ENCODE measurements at places on chromosomes 13 and 19.

- DNase-seq = no peak
Observed at GRCh38 chr19:41808663-41809566, 12.5 kb downstream of the CEACAM3 start.

GRCh38 chr19:37334179-37335071, 36.5 kb upstream of the ZNF527 start:
- DNase-seq = peak; percentile 88

GRCh38 chr19:49851456-49852259, 699 bp downstream of the PTOV1 start:
- DNase-seq = peak; percentile 32

DNA sequence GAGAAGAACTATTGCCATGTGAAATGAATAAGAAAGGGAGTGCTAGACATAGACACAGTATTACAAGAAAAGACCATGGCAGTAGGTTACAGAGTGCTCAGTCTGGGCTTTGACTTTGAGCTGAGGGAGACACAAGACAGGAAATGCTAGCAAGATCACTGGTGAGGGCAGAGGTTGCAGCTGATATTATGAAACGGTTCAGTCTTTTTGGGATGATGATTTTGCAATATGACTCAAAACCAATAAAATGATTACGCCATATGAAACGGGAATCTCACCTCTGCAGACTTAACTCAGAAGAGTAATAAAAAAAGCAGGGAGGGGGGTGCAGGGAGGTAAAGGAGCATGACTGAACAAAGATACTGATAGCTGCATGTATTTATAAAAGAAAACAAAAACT, 123.1 kb downstream of the RBM26 start:
- DNase-seq = no peak

DNA sequence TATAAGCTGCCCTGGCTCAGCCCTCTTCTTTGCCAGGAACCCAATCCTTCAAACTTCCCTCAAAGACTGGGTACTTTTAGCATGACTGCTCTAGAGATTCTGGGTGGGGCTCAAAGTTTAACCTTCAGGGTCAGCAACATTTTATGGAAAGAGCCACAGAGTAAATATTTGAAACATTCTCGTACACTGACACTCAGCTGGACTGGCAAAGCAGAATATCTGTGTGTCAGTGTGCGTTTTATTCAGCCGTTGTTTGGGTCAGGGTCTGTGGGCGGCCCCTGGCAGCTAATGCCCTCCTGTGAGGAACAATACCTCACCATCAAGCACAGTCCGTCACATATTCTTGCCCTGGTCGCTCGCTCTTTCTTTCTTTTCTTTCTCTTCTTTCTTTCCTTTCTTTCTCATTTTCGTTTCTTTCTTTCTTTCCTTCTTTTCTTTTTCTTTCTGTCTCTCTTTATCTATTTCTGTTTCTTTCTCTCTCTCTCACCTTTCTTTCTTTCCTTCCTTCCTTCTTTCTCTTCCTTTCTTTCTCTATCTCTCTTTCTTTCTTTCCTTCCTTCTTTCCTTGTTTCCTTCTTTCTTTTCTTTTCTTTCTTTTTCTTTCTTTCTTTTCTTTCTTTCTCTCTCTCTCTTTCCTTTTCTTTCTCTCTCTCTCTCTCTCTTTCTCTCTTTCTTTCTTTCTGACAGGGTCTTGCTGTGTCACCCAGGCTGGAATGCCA, 10.7 kb downstream of the DPRX start:
- DNase-seq = no peak

DNA sequence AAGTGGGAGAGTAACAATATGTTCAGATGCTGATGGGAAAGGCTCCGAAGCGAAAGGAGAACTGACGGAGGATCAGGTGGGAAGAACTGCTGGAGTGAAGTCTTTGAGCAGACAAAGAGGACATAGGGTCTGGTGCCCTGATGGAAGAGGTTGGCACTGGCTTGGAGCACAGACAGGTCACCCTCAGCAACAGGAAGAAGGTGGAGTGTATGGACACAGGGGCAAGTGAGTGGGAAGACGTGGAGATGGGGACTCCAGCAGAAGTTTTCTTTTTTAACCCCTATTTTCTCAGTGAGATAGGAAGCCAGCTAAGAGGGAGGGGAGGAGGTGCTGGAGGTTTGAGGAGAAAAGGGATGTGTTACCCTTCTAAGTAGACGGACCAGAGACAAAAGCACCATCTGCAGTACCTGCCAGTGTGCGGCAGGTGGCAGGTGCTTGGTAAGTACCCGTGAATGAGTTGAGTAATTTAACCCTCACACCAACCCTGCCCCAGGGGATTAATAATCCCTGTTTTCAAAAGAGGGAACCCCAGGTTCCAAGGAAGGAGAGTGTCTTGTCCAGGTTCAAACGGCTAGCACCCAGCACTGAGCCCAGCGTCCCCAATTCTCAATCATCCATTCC, 11.2 kb downstream of the HAS1 start:
- no peak for DNase-seq

DNA sequence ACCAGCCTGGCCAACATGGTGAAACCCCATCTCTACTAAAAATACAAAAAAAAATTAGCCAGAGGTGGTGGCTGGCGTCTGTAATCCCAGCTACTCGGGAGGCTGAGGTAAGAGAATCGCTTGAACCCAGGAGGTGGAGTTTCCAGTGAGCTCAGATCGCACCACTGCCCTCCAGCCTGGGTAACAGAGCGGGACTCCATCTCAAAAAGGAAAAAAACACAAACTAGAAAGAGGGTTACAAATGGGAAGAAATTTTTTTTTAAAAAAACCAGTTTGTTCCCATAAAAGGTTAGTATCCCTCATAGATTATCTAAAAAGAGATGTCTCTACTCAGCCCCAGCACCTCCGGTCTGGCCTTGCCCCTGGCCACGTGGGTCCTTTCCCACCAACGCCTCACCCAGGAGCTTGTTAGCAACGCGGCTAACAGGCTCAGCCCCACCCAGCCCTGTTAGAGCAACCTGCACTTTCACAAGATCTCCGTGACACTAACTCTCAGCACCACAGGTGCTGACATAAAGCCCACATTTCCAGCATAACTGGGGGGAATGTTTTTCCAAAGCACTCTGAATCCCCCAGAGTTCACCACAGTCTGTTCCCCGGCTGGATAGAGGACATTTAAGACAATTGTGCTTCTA, 4.3 kb downstream of the DMKN start:
- peak; percentile 17 for DNase-seq

DNA sequence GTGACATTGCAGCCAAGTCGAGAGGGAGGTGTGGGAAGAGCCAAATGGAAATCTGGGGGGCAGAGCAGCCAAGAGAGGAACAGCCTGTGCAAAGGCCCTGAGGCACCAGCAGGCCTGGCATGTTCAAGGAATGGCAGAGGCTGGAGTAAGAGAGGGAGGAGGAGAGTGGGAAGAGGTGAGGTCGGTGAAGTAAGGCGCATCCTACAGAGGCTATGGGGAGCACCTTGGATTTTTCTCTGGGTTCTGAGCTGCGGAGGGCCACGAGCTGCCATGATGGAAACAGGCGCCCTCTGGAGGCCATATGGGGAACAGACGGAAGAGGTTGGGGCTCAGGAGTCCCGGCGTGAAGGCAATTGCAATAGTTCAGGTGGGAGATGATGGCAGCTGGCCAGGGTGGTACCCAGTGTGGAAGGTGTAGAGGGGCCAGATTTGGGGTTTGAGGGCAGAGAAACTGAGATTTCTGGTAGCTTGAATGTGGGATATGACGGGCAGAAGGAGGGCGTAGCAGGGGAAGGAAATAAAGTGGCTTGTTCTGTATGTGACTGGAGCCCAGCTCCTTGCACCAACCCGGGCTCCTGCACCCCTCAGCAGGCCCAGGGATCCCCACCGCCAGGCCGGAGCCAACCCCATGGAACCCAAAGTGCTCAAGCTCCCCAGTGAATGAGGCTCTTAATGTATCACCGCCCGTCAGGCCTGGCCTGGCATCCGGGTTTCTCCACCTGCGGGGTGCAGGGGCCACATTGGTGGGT, 20.5 kb upstream of the STRN4 start:
- peak; percentile 53 for DNase-seq

DNA sequence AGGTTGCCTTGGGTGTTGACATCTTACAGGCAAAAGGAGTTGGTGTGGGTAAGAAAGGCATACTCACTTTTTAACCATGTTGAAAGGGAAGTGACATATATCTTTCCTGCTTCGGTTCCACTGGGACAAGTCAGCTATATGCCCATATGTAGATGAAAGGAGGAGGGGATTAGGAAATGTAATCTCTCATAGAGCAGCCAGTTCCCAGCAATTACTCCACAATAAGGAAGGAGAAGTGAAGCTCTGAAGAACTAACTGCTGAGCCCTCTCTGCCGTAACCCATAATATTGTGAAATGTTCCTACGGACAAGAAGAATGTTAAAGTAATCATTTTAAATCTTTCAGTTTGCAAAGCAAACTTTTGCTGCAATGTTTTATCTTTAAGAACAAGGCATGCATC, 82.2 kb downstream of the EDNRB start:
- no peak for DNase-seq

GRCh38 chr19:12638611-12639182, 27.8 kb downstream of the MAN2B1 start:
- no peak for DNase-seq

DNA sequence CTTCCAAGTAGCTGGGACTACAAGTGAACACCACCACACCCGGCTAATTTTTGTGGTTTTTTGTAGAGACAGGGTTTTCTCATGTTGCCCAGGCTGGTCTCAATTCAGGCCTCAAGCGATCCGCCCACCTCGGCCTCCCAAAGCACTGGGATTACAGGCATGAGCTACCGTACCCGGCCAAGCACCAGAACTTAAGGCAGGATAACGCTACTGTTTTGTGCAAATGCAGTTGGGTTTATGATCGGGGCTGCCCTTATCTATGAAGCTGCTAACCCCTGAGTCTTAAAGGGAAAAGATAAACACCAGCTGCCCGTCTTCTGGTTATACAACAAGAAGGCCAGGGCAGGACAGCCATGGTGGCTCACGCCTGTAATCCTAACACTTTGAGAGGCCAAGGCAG, 12.6 kb upstream of the TM6SF2 start:
- no peak for DNase-seq

- DNase-seq = no peak
Observed at GRCh38 chr19:16153582-16154336, 10.3 kb downstream of the HSH2D start.

DNA sequence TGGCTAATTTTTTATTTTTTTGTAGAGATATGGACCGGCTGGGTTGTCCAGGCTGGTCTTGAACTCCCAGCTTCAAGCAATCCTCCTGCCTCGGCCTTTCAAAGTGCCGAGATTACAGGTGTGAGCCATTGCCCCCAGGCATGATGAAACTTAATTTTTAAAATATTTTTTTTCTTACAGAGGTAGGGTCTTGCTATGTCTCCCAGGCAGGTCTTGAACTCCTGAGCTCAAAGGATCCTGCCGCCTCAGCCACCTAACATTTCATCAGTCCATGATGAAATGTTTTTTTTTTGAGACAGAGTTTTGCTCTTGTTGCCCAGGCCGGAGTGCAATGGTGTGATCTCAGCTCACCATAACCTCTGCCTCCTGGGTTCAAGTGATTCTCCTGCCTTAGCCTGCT, 12.4 kb downstream of the C19orf44 start:
- DNase-seq = no peak

GRCh38 chr13:28609926-28610325, 49.0 kb upstream of the POMP start:
- no peak for DNase-seq

DNA sequence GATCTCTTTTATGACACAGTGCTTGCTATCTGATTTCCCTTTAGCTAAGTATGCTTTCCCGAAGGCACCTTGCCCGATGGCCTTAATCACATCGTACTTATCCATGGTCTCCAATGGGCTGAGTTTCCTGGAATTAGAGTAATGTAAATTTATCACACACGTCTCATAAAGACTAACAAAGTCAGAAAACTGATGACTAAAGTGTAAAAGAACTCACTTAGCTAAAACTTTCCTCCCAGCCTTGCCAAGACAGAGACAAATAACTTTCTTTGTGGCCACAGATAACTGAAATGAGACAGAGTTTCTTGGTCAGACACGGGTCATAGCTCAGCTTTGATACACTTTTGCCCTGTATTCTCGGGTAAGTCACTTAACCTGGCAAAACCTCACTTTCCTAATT, 1.5 kb downstream of the NEK5 start:
- no peak for DNase-seq

- no peak for DNase-seq
Observed at GRCh38 chr13:32008518-32009175, 22.9 kb upstream of the FRY start.

GRCh38 chr19:46552891-46553290, 48.2 kb upstream of the CALM3 start:
- no peak for DNase-seq

GRCh38 chr13:46278474-46278873, 66.7 kb downstream of the LRRC63 start:
- no peak for DNase-seq

GRCh38 chr19:17020385-17020784, 6.2 kb downstream of the CPAMD8 start:
- DNase-seq = no peak

- no peak for DNase-seq
Observed at GRCh38 chr13:28967029-28967915, 147.1 kb downstream of the MTUS2 start.

DNA sequence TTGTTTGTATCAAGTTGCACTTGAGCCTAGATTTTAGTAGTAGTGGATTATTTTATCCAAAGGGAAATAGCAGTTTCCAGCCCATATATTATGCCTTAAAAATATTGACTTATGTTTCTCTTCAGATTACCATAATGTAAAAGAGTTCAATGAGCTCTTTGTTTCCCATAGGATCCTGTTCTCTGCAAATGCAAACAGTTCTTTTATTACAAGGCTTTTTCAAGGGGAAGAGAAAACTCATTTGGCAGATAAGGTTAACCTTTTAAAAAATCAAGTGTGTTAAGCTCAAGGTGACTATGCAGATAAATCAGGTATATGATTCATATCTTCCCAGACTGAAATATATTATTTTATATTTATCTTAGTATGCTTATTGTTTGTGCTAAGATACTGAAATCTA, 961.2 kb upstream of the SPRY2 start:
- DNase-seq = no peak

- no peak for DNase-seq
Observed at GRCh38 chr13:106768991-106769390, 201.1 kb upstream of the ARGLU1 start.

GRCh38 chr19:5985098-5985783, 7.3 kb upstream of the RANBP3 start:
- no peak for DNase-seq

DNA sequence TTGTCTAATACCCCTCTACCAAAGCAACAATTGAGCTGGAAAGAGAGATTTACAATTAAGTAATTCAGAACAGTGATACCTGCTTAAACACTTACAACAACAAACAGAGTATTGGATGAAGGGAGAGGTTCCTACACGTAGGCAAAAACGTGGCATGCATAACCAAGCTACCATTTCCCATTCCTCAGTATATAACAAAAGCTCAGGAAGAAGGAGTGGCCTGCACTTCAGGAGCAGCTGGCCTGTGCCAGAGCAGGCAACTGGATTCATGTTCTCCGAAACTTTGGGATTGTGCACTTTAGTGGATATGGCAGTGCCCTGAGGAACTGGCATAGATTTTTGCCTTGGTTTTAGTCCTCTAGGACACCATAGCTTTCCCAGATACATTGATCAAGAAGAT, 630.2 kb upstream of the PCDH9 start:
- no peak for DNase-seq

DNA sequence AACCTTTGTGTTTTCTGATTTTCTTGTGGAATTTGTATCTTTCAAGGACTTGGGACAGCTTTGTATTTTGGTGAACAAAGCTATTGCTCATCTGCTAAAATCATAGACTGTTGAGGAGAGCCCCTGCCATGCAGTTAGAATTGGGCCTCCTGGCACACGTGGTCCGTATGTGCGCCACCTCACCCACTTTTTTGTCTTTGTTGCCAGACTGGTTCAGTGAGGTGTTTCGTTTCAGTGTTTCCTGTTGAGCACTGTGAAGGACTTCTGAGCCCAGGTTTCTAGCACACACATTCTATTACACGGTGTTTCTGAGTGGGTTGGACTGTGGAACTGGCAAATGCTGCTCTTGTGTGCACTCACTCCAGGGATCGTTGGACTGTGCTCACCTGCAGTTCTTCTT, 37.6 kb upstream of the RNF113B start:
- no peak for DNase-seq

Data from activated CD4-positive, alpha-beta T cell treated with anti-CD3 and anti-CD28 coated beads, Interleukin-2, amount 50 U/mL, for 1 hour (primary cell).